ENCODE measurements at places on chromosomes 7 and 10.

DNA sequence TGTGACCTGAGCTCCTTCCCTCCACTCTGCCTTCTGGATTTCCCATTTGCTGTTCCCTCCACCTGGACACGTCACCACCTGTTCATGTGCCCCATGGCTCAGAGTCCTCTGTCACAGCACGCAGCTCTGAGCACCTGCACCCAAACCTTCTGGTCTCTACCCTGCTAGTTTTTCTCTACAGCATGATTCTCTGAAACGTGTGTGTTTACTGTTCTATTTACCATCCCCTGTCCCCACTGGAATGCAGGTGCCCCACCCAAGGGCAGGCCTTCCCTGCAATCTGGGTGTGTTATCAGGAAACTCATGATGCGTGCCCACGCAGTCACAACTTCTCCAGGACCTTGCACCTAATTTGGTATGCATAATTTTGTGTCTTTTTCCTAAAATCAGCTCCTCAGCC, 284.4 kb upstream of the IGFBP3 start:
- DNase-seq = no peak

- DNase-seq = no peak
Measured at GRCh38 chr10:32687546-32687945, 241.6 kb downstream of the CCDC7 start.

- no peak for DNase-seq
Measured at GRCh38 chr7:26857506-26858240, 6.7 kb downstream of the SKAP2 start.

DNA sequence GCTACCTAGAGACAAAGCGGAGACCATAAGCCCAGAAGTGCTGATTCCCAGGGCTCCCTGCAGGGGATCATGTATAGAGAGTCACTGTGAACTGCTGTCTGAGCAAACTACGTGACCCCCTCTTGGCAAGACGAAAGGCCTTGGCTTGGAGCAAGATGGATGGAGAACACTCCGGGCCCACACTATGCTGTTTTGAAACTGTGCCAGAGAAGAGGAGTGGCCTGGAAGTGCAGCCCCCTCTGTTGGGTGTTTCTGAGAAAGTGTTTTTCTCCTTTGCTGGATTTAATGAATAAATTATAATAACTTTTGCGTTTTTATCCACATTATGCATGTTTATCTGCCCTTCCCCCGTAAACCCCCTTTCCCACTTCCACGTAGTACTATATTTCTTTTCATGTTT, 639.3 kb upstream of the GALNT17 start:
- no peak for DNase-seq

DNA sequence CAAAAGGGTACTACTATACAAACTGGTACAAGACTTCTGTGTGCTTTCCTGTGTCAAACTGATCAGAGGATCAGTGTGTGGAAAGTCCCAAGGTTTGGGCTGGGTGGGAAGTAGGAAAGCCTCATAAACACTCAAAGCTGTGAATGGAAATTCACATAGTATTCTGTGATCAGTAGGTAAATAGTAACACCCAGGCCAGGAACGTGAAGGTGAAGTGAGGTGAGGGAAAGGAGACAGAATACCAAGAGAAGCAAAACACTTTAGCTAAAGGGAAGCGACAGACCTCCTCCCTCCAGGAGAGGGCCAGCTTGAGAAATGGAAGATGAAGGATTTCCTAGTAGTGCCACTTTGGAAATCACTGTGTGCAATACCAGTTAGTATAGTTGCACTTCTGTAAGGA, 451.9 kb downstream of the KCNMA1 start:
- DNase-seq = no peak

DNA sequence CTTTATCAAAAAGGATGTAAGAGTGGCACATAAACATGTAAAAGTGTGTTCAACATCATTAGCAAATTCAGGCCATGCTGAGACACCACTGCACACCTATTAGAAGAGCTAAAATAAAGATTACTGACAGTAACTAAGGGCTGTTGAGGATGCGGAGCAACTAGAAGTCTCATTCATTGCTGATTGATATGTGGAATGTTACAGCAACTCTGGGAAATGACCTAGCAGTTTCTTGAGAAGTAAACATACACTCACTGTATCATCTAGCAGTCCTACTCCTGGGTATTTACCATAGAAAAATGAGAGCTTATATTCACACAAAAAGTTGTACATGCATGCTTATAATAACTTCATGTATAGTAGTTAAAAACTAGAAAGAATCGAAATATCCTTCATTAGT, 77.3 kb downstream of the CCSER2 start:
- DNase-seq = no peak

GRCh38 chr7:150403376-150404171, 24.4 kb downstream of the ZNF775 start:
- no peak for DNase-seq

DNA sequence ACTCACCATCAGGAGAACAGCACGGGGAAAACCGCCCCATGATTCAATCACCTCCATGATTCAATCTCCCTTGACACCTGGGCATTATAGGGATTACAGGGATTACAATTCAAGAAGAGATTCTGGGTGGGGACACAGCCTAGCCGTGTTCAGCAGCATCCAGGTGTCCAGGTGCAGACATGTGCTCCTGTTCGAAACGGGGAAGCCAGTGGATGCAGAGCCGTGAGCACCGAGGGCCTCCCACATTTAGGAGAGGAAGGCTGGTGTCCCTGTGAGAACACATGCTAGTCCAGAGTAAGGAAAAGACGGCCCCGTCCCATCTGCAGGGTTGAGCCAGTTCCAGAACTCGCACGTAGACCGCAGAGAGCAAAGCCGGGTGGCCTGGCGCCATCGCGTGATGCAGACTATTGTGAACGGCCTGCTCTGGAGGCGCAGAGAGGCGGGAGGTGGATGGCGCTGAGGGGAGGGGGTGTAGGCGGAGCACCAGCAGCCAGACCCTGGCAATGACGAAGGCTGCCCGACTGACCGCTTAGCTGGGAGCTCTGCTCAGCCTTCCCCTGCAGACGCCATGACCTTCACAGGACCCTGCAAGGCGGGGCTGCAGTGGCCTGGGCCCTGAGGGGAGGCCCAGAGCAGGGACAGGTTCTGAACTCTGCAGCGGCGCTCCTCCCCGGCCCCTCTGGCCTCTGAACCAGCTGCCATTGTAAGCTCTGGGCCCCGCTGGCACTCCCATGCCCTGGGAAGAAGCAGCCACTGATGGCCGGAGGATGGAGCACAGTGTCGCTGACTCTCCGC, 141.6 kb upstream of the TCERG1L start:
- DNase-seq = no peak

GRCh38 chr7:29811586-29811985, 5.3 kb downstream of the WIPF3 start:
- DNase-seq = no peak

DNA sequence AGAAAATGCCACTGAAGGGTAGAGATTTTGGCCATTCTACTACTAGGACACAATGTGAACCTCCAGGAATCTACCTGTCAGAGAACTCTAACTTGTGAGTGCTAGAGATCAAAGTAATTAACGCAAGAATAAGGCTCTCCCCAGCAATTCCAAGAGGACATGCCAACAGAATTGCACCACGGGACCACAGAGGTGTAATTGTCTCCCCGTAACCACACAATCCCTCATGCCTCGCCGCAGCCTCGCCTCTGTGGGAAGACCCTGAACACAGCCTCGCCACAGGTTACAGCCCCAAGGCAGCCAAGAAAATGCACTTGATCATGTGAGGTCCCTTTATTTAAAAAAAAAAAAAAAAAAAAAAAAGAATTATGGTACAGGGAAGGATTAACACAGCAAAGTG, 29.5 kb downstream of the CDCA7L start:
- DNase-seq = no peak

- no peak for DNase-seq
Measured at GRCh38 chr7:16646472-16647072, 591 bp downstream of the BZW2 start.

GRCh38 chr10:26703096-26703495, 5.6 kb downstream of the PDSS1 start:
- no peak for DNase-seq

GRCh38 chr7:25851332-25852210, 300.4 kb upstream of the NFE2L3 start:
- peak; percentile 58 for DNase-seq
